Fibroblast of skin of abdomen (primary cell): ENCODE measurements at places on chromosomes 5 and 9.

GRCh38 chr9:10079284-10079964 lies 533.4 kb downstream of the PTPRD start:
- no peak for DNase-seq

DNA sequence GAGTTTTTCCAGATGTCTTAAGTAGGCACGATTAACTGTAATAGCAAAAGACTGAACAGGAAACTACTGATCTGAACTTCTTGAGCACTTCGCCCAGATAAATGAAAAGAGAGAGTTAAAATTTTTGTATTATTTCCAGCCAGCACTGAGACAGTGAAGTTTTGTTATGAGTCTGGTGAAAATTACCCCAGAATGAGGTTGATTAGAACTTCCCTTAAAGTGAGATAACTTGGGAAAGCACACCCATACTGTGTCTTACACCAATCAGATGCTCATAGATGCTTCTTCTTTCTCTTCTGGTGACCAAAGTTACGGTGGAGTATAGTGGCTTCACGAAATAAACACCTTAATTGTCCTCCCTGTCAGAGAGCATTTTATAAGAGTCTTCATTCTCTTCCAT lies 131.8 kb upstream of the SLC12A2 start:
- no peak for DNase-seq

GRCh38 chr5:40309851-40310250 lies 369.9 kb upstream of the PTGER4 start:
- DNase-seq: no peak

DNA sequence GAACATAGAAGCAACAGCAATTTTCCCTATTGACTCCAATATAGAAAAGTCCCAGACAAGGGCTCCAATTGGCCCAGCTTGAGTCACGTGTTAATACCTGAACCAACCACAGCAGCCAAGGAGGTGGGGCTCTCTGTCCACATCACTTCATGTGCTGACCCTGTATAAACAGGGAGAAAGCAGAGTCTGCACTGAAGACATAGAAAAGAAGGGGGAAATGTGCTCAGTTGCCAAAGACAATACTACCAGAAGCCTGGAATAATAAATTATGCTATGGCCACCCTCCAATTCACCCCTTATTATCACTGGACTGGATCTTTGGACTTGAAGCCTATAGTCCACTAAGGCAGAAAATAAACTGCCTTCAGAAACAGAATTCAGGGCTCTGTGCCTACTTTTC lies 275.4 kb downstream of the EPB41L4A start:
- DNase-seq: peak; percentile 21

DNA sequence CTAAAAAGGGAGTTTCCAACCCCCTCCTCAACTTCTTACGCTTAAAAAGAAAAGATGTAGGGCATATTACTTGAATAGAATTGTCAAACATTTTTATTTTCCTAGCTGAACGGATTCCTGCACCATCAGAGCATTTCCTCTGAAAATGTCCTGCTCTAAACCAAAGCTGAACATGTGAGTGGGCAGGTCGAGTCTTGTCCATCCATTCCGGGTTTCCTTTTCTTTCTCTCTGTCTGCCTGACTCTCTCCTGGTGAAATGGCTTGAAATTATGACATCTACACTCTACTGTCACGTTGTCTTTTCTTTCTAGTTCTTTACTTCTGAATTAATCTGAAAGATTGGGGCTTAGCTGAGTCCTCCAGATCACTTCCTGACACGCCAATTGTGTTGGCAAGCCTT lies 39.2 kb upstream of the PTPN3 start:
- DNase-seq: no peak

- no peak for DNase-seq
Measured at GRCh38 chr5:160423099-160423498, 1.4 kb downstream of the PTTG1 start.

- no peak for DNase-seq
Measured at GRCh38 chr9:78298046-78298765, 1.3 kb downstream of the PSAT1 start.

- no peak for DNase-seq
Measured at GRCh38 chr5:39775797-39776365, 351.1 kb upstream of the DAB2 start.

DNA sequence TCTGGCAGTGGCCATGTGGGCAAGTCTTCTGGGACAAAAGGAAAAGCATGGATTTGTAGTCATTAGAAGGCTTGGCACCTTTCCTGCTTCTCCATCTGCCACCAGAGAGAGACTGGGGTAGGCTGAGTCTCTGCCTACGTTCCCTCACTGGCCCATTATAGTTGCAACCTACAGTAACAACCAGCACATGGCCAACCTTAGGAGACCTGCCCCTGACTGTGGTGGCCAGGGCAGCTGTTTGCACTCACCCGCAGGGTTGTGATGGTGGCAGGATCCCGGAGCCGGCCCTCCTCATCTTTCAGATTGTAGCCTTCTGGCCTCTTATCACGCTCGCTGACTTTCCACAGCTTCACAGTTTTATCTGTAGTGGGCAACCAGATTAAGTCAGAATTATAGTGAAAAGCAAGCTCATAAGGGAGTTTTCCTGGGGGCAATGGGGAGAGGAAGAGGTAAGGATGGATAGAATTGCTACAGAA lies 174.9 kb upstream of the GPR151 start:
- no peak for DNase-seq

GRCh38 chr5:516980-517379 lies 7.3 kb downstream of the SLC9A3 start:
- no peak for DNase-seq

DNA sequence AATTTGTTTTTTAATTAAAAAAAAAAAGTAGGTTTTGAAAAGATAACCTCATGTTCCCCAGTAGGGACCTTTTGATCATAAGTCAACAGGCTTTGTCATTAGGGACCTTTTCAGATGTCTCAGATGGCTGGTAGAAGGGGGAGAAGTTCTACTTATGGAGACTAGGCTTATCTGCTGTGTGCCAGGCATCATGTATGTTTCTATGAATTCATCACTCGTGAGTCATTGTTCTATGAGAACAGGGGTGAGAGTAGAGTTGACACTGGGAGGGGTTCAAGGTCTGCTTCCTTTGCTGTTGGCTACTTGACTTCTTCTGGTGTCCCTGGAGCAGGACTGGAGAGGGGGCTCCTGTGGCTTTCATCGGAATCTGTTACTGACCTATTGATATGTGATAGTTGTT lies 138.8 kb downstream of the KDM4C start:
- DNase-seq: peak; percentile 6

DNA sequence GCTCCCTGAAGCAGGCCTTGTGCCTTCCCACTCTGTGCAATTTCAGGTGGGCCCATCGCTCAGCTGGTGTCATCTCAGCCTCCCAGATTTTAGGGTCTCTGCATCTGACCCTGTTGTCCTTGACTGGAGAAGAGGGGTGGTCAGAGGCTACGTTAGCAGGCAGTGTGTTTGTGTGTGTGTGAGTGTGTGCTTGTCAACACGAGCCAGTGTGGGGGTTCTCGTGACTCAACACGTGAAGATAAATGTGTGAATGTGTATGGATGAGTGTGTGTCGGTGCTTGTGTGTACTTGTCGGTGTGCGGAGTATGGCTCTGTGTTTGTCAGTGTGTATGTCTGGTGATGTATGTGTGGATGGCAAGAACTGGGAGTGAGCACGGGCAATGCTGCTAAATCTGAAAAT lies 142.6 kb upstream of the KLF4 start:
- no peak for DNase-seq

DNA sequence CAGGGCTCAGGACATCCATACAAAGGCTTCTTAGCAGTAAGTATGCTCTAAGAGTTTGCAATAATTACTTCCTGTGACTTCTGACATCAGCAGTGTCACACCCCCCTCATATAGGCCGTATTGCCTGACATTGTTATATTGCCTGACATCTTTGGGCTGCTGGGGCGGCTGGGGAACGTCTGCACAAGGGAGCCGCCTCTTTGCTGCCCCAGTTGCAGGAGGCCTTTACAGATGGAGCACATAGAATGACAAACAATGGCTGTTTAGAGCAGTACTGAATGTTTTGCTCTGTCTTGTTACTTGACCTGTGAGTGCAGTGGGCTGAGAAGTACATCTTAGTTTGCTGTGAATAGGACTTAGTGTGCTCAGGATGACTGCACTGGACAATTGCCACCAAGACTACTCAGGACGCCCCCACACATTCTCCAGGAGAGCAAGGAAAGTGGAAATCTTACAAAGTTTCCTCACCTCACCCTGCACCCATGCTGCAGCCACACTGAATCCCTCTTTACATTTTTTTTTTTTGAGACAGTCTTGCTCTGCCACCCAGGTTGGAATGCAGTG lies 65.4 kb upstream of the SPOCK1 start:
- peak; percentile 36 for DNase-seq

DNA sequence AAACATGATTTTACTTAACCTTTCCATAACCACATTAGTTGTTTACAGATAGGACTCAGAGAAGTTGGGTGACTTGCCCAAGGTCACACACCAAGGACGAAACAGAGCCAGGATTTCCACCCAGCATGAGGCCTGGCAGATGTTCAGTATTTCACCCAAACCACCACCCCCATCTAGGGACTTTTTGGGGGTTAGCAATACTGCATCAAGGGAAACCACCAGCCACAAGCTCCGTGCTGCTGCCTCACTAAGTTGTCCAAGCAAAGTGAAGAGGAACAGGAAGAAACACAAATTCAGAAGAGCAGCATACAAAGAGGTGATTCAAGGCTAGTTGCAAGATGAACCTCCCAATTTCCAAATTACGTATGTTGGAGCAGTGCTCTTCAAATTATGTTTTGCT lies 219.6 kb upstream of the RORB start:
- no peak for DNase-seq

DNA sequence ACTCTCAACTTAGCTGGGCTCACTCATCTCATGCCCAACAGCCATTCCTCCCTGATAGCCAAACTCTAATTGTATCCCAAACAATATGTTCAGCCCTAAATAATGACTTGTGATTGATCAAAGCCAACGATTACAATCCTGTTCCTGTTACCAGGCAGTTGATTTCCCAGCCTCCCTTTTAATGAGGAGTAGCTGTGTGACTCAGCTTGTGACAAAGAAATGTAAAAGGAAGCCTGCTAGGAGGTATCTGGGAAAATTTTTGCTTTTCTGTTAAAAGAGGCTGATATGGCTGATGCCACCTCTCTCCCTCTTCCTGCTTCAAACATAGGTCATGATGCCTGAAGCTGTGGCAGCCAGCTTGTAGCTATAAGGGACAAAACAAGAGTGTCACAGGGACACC lies 19.6 kb upstream of the ENC1 start:
- DNase-seq: no peak

DNA sequence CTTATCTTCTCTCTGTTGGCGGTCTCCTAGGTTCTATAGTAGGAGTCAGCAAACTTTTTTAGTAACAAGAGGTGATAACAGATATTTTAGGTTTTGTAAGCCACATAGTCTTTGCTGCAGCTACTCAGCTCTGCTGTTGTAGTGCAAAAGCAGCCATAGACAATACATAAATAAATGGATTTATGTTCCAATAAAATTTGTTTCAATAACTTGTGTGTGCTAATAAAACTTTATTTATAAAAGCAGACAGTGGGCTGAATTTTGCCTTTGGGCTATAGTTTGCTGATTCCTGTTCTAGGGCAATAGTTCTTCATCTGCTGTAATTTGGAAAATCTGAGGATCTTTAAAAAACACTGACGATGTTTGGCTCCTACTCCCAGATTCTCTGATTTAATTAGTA lies 469.4 kb upstream of the TNC start:
- DNase-seq: no peak

DNA sequence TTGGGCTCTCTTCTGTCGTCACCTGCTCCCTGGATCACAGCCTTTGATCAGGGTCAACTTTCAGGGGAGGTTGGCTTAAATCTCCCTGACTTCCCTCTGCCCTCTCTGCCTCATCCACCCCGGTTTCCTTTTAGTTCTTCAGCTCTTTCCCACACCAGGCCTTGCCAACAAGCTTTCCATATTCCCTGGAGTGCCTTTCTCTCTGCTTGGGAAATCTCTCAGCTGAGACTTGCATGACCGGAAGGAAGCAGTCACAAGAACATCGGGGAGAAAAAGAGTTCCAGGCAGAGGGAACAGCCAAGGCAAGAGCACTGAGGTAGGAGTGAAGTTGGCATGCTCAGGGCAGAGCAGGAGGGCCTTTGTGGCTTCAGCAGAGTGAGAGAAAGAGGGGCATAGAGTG lies 88.4 kb upstream of the HSPA9 start:
- no peak for DNase-seq

GRCh38 chr9:113785334-113785733 lies 90.8 kb upstream of the ZNF618 start:
- no peak for DNase-seq

GRCh38 chr9:101376111-101376848 lies 8.5 kb downstream of the BAAT start:
- peak; percentile 95 for DNase-seq

DNA sequence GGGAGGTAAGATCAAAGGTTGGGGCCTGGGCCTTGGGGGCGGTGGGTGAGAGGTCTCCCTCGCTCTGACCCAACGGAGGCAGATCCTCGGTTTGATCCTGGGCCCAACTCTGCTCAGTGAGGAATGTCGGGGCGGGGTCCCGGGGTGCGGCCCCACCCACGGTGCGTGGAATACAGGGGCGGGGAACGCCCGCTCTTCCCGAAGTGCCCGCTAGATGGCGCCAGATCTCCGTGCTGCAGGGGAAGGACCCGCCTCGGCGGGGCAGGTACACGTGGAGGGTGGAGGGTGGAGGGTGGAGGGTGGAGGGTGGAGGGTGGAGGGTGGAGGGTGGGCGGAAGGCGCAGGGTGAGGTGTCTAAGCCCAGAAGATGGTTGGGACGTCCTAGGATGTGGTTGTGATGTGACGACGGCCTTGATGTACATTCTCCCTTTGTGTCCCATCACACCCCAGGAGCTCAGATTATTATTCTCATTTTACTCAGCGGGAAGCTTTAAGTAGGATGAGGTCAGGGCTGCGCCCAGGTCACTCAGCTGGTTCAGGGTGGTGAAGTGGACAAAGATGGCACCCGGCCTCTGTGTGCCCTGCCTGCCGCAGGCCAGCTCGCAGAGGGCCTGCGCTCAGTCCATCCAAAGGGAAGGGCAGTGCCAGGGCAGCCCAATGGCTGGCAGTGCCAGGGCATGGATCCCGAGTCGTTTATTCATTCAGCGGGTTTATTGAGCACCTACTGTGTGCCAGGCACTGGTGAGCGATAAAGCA lies 9.4 kb upstream of the RPS14 start:
- DNase-seq: peak; percentile 67

DNA sequence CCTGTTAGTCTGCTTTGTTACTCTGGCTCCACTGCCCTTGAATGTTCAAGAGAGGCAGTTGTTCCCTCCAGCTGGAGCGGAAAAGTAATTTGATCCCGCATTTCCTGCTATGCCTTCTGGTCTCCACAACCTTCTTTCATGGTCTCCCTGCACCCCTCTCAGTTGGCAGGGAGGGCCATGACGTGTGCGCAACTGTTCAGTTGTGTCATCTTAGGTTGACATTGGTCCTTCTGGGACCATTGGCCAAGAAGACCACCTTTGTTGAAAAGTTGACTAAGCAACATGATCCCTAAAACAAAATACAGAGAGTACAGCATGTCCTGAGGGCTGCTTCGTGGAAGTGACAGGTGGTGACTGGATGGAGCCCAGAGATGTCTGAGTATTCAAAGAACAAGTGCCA lies 192.5 kb upstream of the TUT7 start:
- no peak for DNase-seq

DNA sequence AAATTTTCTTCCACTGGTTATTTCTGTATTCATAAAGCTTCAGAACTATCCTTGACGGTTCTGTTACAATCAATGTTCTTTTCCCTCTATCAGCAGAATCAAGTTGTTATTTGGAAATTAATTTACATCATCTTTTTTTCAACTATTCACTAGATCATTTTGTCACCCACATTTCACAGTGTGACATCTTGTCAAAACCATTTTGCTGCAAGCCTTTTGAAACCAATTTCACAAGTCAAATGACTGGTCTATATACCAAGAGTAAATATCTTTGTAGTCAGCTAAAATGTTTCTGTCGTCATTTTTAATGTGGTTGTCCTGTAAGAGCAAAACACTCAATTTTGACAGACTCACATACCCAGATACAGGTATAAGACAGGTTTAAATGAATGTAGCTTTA lies 984.3 kb upstream of the TYRP1 start:
- no peak for DNase-seq
